ENCODE measurements at places on chromosomes 5 and 9.

- no peak for DNase-seq
These were observed 502.0 kb downstream of the BNC2 start for GRCh38 chr9:16368237-16369087.

DNA sequence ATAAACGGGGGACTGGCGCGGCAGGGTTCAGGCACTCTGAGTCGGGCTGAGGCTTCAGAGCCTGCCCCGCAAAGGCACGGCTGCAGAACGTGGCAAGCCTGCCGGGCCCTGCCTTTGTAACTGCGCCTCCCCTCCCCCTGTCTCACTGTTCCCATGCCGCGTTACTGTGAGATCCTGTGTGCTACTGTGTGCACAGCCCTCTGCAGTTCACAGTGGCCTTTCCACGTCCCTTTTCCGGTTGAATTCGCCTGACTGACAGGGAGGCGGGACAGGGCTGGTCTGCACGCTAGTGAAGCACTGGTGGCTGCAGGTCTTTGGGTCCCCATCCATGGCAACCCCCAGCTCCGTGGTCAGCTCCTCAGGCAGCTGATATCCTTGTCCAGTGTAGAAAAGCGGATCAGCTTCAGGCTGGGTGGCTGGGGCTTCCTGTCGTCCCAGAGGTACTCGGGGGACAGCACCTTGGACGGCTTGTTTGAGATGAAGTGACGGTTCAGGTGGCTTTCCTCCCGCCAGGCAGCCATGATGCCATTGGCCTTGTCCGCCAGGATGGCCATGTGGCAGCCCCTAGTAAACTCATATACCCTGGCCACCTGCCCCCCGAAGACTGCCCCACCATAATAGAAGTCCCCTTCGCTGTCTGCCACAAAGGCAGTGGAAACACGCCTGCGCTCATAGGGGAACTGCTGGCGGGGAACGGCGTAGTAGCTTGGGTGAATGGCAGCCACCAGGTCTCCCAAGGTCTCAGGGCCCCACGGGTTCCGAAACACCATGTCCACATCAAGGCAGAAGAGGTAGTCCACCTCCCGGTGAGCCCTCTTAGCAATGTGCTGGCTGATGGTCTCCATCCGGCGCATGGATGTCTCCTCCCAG lies 10.3 kb downstream of the GBGT1 start:
- DNase-seq: peak; percentile 47

- DNase-seq: peak; percentile 61
These were observed 10.8 kb downstream of the KCNV2 start for GRCh38 chr9:2727966-2728613.

DNA sequence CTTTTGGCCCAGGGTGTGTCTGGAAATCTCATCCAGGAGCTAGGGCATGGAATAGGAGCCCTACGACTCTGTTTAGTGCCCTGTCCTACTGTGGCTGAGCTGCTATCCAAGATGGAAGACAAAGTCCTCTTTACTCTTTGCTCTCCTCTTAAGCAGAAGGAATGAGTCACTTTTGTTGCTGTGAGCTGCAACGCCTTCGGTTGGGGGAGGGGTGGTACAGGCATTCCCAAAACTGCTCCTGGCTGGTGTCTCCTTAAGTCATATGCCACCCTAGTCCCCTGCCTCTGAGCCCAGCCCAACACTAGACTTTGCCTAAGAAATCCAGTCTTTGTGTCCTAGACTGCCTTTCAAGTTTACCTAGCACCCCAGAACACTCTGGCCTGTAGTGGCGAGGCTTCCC lies 99.9 kb downstream of the PRR16 start:
- no peak for DNase-seq

DNA sequence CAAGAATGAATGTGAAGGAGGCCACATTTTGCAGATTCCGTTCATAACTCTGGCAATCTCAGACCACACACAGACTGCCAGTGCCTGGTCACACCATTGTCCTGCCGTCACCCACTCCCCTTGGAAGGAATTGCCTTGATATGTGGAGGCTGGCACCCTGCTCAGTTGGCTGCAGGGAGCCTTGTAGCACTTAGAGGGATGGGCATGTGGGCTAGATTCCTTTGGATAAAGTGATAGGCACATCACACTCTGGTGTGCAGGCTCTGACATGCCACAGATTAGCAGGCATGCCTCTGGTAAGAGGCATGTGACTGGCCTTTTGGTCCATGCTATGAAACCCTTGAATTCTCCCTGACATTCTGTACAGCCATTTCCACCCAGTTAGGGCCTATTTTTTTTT lies 254.6 kb upstream of the PIK3R1 start:
- DNase-seq: no peak

DNA sequence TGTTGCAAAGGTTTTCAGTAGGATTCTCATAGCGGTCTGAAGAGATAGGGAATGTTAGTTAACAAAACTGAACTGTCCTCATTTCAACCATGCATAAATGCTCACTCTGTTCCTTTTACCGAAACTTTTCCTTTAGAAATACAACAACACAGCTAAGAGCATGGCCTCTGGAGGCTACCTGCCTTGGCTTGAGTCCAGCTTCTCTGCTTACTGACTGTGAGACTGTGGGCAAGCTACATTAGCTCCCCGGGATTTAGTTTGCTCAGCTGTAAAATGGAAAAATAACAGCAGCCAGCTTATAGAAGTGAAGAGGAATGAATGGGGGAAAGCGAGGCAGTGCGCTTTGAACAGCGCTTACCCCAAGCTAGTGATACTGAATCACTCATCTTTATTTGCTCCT lies 507.9 kb upstream of the DAP start:
- DNase-seq: no peak

Data from NCI-H526 (cell line).